IPS DF 6.9 (cell line): ENCODE measurements at places on chromosomes 1 and 21.

GRCh38 chr1:182391028-182391361 lies 595 bp downstream of the GLUL start:
- no peak for DNase-seq

GRCh38 chr1:203672346-203672745 lies 45.7 kb downstream of the ATP2B4 start:
- DNase-seq: no peak

DNA sequence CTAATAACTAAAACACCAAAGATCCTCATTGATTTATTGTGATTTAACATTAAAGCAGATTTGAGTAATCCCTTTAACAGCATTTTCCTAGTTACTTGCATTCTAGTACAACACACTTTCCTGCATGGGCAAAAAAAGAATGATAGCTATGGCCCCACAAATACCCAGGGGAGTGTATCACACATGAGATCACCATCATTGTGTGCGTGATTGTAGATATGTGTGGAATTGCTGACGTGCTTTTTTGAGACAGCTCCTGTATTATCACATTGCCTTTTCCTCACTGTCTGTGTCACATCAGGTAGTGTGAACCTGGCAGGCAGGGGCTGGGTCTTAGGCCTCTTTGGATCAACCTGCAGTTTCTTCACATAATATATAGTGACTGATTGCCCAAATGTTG lies 48.5 kb upstream of the SAMD13 start:
- no peak for DNase-seq

- DNase-seq: no peak
These were observed 35.0 kb upstream of the HUNK start for GRCh38 chr21:31837618-31838390.

- no peak for DNase-seq
These were observed 72.3 kb downstream of the SIPA1L2 start for GRCh38 chr1:232557502-232558191.

DNA sequence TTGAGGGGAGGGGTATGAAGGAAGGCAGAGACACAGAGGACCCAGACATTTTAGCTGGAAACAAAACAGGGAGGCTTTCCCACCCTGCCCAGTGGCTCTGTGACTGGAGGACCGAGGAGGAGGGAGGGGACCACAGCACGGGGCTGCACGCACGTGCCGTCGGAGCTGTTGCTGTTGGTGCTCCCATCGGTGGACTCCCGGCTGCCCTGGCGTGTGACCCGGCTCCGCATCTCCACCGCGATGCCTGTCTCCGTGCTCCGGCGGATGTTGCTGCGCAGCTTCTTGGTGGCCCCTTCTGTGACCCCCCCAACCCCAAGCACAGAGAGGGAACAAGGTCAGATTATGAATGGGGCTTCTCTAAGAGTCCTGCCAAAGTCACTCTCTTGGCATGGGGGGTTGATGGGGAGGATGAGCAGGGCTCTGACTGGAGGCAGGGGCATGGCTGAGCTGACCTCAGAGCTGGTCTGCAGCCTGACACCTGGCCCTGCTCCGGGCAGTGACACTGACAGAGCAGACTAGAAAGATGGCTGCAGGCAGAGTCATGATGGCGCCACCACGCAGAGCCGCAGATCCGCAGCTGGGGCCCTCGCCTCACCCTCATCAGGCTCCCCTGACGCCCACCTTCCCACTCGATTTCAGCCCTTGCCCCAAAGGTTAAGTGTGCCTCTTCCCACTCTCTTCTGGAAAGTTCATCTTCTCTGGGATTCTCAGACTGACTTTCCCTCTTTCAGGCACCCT lies 29.6 kb downstream of the RIMS3 start:
- no peak for DNase-seq

GRCh38 chr1:226438007-226438406 lies 30.1 kb upstream of the PARP1 start:
- DNase-seq: no peak

DNA sequence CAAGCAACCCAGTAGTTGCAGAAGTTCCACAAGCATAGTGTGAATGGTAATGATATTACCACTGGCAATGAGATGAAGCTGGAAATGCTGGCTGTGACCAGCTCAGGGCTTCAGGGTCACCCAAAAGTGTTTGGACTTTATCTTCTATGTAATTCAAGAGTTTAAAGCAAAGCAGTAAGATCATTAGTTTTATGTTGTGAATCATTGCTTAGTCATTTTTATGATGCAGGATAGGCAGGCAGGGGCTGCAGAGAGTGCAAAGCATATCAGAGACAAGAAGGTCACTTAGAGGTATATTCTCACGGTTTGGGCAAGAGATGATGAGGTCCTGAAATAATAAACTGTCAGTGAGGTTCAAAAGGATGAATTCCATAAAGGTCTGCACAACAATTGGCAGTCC lies 147.4 kb downstream of the OLFM3 start:
- DNase-seq: no peak

DNA sequence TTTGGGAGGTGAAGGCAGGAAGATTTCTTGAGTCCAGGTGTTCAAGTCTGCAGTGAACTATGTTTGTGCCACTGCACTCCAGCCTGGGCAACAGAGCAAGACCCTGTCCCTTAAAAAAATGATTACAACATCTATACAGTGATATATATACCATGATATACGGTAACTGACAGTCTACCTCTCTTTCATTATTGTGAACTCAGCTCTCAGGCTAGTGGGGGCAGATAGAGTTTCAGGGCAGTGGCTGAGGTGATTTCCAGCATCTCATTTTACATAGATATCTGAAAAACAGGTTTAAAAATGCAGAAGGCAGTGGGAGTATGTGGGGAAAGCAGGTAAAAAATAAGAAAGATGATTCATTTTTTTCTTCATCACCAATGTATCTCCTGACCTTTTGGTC lies 8.1 kb upstream of the NTNG1 start:
- no peak for DNase-seq

DNA sequence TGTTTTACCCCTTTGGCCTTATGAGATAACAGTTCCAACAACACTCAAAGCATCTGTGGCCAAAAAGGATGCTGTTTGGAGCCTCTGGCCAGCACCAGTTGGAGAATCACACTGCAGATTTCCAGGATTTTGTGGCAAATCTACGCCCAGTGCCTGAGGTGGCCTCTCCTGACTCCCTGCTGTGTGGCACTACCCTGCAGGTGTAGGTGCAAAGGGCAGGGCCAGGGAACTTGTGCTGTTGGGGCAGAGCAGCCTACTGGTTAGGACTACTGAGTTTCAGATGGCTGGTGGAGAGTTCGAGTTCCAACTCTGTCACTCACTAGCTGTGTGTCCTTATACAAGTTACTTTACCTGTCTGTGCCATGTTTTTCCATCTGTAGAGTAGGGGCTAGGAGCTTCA lies 170.5 kb downstream of the PTPRU start:
- no peak for DNase-seq

- no peak for DNase-seq
These were observed 144.6 kb downstream of the LMO4 start for GRCh38 chr1:87473203-87473661.

GRCh38 chr21:30758306-30758705 lies 3.1 kb upstream of the KRTAP21-1 start:
- no peak for DNase-seq

DNA sequence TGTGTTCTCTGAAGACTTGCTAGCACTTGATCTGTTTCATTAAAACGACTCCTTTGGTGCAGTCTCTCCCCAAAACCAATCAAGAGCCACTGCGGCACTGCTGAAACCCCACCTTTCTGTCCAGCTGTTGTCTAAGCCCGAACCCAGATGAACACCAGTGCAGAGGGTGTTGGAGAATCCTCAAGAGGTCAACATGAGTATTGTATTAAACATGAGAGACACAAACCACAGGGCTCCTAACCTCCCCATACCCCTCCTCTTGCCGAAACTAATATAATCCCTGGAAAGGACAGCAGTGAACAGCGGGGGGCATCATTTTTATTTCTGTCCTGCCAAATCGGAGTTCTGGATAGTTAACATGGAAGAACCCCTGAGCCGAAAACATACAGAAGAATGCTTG lies 333.9 kb downstream of the CAMTA1 start:
- no peak for DNase-seq

DNA sequence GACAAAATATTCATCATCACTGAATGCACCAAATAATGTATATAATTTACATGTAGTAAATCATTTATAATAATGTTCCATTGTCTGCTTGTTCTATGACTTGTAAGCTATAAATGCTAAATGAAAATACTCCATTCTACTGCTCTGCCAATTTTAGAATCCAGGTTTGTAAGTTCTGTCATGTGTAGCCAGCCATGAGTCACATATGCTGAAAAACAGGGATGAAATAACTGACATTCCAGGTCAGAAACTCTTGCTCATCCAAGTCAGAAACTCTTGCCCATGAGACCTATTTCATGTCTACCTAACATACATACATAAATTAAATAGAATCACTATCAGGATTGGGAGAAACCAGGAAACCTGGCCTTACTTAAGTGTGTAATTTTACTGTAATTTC lies 95.6 kb downstream of the ASH1L start:
- DNase-seq: no peak

DNA sequence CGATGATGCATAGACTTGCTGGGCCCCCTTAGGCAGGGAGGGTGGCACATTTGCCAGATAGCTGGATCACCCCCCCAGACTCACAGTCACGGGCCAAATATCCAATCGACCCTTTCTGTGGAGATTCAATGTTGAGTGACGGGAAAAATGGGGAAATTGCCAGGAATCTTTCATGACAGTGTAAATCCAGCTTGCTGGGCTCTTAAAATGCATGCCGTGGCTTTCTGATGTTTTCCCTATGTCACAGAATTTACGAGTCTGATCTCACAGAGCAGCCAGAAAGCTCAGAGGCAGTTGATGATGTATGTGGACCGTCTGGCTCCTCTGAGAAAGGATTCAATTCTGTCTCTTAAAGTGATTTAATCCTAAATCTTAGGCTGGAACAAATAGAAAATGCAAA lies 150.1 kb upstream of the ZNF644 start:
- no peak for DNase-seq

GRCh38 chr1:29126198-29126597 lies 2.5 kb upstream of the TMEM200B start:
- DNase-seq: no peak

- DNase-seq: no peak
These were observed 151.2 kb downstream of the PTBP2 start for GRCh38 chr1:96872757-96873156.

DNA sequence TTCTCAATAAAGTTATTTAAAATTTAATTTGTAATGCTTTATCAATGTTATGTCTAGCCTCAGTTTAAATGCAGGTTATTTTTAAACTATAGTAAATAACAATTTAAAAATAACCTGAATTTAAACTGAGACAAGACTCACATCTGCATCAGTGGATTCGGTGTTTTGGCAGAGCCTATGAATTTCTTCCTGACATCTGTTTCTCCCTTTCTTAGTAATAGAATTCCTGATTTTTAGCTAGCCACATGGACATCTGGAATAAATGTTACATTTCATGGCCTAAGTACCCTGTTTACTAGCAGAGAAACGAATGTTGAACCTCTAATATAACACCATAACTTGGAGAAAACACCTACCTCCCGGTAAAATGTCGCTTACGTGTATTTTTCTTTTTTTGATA lies 1141.6 kb upstream of the ADGRL2 start:
- no peak for DNase-seq

DNA sequence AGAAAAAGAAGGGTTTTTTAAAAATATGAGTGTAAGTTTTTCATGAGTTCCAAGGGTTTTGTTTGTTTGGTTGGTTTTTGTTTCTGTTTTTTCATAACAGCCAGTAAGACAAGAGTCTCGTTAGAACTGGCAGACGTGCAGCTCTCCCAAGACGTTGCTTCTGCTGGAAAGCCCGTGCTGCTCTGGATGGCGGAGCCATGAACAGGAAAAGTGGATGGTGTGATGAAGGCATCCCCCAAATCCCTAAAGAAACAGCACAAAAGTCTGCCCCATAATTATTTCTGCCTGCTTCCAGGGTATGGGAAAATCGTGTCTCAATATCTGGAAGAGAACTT lies 157.9 kb upstream of the BACE2 start:
- no peak for DNase-seq

GRCh38 chr1:245938046-245938435 lies 569.0 kb downstream of the SMYD3 start:
- no peak for DNase-seq

- no peak for DNase-seq
These were observed 28.0 kb downstream of the COL6A2 start for GRCh38 chr21:46125846-46126301.

DNA sequence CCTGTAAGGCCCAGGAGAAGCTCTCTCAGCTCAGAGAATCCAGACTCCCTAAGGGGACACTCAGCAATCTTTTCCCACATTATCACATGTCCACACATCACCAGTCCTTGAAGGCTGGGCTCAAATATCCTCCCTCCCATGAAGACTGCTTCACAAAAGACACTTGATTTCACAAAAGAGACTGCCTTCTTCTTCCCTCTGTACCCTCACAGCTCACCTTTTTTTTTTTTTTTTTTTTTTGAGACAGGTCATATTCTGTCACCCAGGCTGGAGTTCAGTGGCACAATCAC lies 1.5 kb downstream of the CD58 start:
- no peak for DNase-seq

DNA sequence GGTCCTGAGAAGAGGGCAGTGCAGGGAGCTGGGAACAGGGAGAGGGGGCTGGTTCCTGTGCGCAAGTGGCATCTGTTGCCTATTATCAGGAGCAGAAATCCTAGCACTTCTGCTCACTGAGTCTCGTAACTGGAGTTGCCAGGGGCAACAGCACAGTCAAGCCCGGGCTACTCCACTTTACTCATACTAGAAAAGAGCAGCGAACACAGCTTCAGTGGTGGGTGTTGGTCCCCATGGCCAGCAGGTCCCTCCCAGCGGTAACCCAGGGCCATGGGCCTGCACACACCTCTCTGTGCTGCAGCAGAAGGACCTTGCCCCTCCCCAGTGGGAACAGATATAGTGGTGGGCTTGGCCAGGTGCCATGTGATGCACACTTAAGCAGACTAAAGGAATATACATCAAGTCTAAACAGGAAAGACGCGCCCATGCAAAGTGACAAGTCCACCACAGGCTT lies 8.5 kb downstream of the PYCR2 start:
- DNase-seq: no peak

DNA sequence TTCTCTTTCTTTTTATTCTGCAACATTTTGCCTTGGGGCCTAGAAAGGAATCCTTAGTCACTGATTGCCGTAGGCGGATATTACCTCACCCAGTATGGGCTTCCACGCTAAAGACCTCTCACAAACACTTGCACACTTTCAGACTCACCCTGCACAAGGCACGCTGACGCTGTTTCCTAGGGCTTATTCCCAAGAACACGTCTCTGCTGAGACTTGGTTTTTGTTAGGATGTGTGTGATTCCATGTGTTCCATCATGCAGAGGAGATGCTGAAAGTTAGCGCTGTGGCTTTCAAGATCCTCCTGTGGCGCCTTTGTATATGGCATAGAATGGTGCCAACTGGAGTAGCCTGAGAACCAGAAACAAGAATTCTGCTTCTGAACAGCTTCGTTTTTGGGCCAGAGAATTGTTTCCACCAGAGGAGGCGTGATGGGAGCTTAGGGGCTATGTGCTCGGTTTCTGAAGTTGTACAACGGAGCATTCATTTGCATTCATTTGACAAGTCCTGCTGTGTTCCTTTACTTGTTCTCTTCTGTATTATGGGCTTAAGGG lies 297.0 kb downstream of the DISC1 start:
- no peak for DNase-seq

GRCh38 chr21:41931041-41931451 lies 22.8 kb downstream of the C2CD2 start:
- DNase-seq: no peak
